ENCODE measurements at places on chromosomes 16 and 17.

GRCh38 chr16:67499106-67499505 is 15.8 kb upstream of the AGRP start:
- no peak for DNase-seq

DNA sequence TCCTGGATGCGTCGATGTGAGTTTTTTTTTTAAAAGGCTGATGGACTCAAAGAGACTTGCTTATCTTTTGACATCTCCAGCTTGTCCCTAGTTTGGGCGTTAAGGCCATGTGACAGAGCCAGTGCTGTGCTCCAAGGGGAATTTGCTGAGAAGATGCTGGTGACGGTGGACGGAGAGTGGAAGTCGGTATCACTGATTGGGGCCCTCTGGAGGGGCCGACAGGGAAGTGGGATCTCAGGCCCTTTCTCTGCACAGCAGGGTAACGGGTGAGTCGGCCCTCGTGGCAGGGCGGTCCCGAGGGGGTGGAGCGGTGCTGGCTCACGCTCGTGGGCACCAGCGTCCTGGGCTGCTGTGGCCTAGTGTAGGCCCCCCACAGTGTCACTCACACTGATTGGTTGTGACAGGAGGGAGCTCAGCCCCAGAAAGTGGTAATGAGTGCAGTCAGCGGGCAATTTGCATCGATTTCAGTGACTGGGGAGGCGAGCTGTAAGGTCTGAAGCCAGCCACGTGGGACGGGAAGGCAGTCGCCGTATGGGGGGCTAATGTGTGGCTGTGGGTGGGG is 91.3 kb downstream of the TBC1D16 start:
- no peak for DNase-seq

- peak; percentile 32 for DNase-seq
These were observed 13.8 kb downstream of the MAP2K3 start for GRCh38 chr17:21298056-21298982.

- DNase-seq = peak; percentile 56
These were observed 34.0 kb downstream of the PGS1 start for GRCh38 chr17:78412403-78412802.

DNA sequence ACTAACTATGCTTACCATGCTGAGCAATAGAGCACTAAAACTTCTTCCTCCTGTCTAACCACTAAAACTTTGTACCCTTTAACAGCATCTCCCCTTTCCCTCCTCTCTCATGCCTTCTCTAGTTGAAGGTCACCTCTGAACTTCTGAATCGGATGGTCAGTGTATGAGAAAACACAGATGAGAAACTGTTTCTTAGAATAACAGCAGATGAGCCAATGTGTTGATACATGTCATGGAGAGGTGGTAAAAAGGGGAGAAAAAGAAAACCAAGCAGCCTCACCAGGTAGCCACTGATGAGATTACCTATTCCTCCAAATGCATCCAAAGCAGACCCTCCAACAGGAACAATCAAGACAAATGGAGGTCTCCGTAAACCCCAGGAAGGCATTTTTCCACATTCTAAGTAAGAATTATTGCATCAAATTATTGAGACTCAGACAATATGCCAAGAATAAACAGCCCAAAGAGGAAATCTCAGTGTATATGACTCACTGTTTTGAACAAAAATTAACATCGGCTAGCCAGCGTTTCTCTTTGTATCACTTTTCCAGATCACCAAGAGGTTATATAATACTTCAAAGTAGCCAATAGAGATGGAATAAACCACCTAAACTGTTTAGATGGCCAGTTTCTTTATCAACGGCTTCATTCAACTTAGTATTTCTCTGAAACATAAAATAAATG is 793.3 kb upstream of the SOX9 start:
- DNase-seq = no peak

DNA sequence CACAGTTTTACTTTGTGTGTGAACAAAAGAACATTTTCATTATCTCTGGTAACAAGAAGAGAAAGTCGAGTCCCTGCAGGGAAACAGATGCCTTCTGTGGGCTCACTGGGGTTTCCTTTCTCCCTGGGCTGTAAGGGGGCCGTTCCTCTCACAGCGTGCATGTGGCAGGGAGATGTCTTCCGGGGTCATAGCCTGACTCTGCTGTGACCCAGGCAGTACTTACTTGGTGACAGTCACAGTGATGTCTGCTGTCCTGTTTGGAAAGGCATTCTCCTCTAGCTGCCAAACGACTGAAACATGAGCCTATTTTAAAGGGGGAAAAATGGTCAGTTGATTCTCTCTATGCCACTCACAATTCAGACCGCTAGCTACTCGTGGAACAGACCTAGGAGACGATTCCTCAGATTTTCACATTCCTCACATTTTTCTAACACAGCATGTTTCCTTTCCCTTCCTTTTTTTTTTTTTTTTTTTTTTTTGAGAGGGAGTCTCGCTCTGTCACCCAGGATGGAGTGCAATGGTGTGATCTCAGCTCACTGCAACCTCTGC is 7.3 kb downstream of the HASPIN start:
- DNase-seq = no peak

- DNase-seq = no peak
These were observed 10.1 kb upstream of the CCL17 start for GRCh38 chr16:57394444-57394843.

DNA sequence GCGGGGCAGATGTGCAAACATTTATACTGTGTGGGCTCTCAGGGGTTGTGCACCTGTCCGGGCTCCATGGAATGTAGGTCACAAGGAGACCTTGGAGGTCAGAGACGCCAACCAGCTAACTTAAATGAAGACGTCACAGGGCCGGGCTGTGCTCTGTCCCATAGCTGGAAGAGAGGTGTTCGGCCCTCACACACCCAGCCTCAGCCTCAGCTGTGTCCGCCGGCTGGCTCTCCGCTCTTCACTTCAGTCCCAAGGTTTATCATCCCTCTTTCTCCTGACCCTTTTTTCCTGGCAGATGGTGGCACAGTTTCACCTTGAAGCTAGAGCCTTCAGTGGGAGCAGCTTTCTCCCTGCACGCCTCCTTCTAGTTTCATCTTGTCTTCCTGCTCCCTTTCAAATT is 6.0 kb upstream of the RBFOX3 start:
- no peak for DNase-seq

DNA sequence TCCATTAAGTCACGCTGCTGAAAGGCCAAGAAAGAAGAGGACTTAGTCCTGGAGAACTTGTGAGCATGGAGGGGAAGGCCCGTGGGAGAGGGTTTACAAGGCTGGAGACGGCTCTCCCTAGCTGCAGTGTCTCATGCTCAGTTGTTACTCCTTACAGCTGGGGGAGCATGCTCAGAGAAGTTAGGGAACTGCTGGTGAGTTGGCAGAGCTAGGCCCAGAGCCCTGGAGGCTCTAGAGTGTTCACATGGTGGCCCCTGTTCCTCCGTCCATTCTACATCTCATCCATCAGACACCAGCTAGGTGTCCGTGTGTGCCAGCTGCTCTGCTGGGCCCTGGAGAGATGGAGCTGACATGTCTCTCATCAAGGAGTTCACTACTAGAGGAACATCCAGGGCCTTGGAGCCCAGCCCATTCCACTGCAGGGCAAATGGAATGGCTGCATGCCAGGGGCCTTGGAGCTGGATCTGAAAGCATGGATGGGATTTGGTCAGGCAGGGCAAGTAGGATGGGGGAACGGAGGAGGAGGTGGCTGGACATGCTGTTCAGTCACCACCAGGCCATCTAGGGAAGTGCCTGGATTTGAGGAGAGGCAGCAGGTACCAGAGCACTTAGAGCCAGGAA is 6.3 kb downstream of the XYLT2 start:
- DNase-seq = no peak

DNA sequence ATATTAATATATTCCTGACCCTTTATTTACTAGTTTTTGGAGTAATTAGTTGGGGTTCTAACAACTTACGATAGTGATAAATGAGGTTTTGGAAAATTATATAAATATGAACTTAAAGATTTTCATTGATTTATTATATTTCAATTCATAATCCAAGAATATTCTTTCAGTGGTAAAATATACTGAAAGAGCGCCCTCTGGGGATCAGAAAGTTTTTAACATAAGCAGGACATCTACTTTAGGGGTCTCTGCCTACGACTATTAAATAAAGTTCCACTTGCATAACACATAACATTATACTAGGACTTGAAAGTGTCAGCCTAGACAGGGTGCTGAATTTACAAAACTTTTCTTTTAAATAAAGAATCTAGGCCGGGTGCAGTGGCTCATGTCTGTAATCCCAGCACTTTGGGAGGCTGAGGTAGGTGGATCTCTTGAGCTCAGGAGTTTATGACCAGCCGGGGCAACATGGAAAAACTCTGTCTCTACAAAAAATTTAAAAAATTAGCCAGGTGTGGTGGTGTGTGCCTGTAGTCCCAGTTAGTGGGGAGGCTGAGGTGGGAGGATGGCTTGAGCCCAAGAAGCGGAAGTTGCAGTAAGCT is 15.6 kb downstream of the RFWD3 start:
- DNase-seq = no peak

GRCh38 chr16:70737377-70738082 is 51.7 kb upstream of the MTSS2 start:
- peak; percentile 91 for DNase-seq

DNA sequence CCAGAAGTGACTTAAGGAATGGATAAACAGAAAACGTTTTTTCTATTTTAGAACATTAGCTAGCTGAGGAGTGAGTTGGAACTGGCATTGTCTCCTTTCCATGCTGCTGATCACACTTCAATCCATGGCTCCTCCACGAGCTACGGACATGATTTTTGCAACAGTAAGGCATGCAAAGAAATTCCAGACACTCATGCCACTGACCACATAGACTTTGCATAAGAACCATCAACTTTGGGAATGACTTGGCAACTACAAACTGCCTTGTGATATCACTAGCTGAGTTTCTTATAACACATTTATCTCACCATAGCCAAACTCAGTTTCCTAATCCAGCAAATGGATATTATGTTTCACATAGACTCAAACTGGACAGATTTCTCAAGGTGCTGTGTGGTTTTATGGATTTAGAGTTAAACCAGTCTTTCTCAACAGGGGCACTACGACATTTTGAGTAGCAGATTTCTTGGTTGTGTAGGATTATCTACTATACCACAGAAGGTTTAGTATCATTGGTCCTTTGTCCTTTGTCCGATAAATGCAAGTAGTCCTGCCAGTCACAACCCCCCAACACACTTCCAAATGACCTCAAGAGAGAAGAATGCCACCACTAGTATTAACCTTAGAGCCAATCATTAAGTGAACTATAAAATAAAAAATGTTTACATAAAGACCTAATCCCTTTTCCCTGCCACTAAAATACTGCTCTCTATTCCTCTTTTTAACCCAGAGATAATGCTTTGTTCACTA is 48.3 kb upstream of the C17orf78 start:
- DNase-seq = no peak

- no peak for DNase-seq
These were observed 70.1 kb downstream of the CMIP start for GRCh38 chr16:81514568-81515258.
